ENCODE measurements at places on chromosomes 5 and 9.

- no peak for DNase-seq
Measured at GRCh38 chr5:34900652-34901051, 14.7 kb downstream of the RAD1 start.

- DNase-seq: no peak
Measured at GRCh38 chr5:10372726-10373709, 19.5 kb downstream of the MARCHF6 start.

DNA sequence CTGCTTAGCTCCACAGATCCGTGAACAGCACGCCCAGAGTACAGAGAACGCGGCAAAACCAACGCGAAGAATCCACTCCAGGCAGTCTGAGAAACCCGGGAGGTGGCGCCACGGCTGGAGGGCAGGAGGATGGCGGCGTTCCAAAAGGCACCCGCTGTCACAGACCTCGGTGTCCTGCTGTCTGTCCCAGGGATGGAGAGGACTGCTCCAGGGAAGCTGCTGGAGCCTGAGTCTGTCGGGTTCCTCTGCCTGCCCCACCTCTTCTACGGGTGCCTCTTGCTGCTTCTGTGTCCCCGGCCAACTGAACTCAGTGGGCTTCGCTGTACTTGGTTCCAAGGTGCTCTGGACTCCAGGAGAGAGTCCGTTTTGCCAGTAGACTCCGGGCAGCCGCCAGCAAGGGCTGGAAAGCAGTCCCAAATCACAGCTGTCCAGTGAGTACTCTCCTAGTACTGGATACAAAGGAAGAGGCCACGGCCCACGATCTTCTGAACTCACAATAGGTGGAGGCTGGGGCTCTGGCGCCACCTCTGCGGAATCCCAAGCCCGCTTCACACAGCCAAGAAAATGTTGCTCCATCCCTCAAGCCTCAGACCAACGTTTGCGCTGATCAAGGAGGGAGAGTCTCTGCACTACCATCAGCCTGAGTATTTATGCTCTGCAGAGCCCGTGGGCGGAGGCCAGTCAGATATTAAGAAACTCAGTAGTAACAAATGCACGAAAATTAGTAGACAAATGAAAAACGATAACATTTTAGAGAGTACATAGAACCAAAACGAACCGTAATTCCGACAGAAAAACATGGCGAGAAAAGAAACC, 440 bp downstream of the ANXA2R start:
- peak; percentile 64 for DNase-seq

DNA sequence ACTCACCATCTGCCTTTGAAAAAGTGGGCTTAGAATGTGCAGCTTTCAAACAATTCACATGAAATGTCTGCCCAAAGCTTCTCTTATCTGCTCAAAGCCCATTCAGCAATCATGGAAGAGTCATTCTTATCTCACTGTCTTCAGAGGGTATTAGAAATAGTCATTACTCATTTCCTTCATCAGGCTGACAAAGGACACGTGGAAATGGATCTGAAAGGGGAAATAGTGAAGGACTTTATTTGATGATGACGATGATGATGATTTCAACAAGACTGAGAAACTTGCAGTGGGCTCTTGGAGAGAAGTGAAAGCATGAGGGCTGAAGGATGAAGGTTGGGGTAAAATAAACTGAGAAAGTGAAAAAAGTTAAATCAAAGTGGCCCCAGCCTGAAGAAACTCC, 194.3 kb downstream of the SMARCA2 start:
- DNase-seq: no peak

DNA sequence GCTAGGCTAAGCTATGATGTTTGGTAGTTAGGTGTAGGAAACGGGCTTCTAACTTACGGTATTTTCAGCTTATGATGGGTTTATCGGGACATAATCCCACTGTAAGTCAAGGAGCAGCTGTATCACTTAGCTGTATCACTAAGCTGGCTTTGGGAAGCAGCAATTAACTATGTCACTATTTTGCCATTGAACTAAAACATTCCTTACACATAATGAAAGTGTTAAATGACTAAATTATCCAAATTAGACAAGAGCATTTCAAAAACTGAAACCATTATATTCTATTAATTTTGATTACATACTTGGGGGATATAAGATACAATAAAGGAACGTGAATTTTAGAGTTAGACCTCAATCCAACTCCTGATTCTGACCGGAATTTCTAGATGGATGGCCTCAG, 188.3 kb downstream of the AGTPBP1 start:
- DNase-seq: no peak

GRCh38 chr5:10518347-10518746, 45.5 kb upstream of the ANKRD33B start:
- no peak for DNase-seq

GRCh38 chr9:120873512-120873911, 3.5 kb downstream of the PHF19 start:
- no peak for DNase-seq

DNA sequence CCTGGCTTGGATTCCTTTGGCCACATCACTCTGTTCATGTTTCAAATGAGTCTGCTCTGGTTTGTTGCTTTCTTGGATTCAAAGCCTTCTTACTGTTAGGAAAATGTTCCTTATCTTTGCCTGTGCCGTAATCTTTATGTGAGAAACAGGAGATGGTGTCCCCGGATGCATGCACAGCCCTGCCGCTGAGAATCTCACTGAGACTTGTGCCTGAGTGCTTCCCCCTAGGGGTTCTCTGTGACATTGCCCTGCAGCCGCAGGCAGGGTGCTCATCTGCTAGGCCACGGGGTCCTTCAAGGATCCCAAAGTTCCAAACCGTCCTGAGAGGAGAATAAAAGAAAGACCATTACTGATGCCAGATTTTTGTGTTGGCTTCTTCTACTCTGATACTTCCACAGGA, 81.4 kb upstream of the ANKRD55 start:
- DNase-seq: peak; percentile 12

DNA sequence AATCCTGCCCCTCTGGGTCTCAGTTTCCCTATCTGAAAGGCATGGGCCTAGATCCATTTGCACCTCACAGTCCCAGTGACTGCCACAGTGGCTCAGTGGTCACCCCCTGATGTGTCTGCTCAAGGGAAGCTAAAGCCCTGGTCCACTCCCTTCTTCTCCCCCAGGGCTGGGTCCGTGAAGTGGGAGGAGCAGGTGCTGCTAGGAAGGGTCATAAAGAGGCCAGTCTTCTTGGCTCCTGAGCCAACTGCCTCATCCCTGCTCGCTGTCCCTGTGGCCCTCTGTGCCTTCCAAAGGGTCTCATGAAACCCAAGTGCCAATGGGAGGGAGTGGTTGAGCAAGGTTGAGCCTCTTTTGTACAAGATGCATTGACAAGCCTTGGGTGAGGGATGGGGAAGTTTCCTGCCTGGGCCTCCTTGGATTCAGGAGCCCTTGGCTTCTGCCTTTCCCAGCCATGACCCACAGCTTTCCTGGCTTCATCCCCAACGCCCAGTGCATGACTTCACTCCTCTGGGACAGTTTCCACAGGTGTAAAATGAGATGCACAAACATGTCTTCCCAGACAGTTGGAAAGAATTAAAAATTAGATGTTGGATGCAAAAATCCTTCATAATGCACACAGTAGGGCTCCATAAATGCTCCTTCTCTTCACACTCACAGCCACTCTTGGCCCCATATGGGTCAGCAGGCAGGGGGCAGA, 1.6 kb upstream of the SLC6A7 start:
- DNase-seq: no peak

DNA sequence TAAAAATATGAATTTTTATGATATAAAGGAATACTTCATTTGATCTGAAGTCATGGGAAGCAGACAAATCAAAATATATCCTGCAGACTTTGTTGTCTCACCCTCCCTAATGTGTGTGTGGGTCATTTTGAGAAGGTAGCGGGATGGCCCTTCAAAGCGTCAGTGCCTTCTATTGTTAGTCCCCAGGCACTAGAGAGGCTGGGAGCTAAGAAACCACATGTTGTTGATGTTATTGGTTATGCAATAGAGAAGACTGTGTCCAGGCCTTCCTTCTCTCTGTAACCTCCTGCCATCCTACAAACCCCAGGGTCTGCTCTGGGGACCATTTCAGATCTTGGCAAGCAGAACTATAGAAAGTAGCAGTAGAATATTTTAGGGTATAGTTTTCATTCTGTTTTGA, 94.7 kb downstream of the NLN start:
- DNase-seq: no peak

- DNase-seq: no peak
Measured at GRCh38 chr9:33025572-33026342, 684 bp downstream of the DNAJA1 start.

DNA sequence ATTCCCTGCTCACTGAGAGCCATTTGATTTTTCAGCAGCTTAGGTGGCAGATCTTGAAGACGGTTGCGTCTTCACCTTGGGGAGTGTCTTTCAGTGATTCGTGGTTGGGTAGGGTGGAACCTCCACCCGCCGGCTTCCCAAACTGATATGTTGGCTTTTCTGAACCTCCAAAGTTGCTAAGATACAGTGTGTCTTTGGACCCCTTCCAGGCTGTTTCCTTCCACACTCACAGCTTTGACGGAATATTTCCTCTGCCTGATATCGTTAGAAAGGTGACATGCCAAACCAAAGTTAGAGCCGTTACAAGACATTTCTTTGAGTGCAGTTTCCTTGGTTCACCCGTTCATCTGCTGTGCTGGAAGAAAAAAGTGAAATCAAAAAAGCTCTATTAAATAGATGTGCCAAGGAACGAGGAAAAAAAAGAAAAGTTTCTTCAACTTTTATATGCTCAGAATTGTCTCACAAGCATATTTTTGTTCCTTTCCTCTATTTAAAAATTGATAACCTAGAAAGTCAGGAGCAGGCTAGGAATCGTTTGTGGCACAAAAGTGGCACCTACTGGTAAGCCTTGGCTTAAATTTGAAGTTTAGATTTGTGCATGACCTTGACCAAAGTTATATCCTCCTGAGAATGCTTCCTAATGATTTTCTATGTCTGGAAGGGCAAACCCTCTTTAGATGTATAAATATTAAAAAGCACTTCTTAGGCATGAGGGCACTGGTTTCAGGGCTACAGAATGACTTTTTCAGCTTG, 270.7 kb upstream of the WWC1 start:
- DNase-seq: peak; percentile 22
